ENCODE measurements at places on chromosomes 2 and 18.

DNA sequence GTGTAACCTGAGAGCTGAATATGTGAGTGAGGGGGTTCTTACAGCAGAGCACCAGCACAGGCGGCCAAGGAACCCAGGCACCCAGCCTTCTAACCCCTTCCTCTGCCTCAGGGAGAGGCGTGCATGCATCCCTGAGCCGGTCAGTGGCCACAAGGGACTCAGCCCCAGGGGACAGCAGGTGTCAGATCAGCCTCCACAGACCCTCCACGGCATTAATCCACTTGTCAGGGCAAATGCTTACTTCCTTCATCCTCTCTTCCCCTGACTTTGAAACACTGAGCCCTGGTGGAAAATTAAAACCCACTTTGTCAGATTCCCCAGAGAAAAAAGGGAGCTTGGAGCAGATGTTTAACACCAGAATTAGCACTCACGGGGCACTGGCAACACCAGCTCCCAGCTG, 60.5 kb upstream of the SMAD2 start:
- DNase-seq, result no peak

DNA sequence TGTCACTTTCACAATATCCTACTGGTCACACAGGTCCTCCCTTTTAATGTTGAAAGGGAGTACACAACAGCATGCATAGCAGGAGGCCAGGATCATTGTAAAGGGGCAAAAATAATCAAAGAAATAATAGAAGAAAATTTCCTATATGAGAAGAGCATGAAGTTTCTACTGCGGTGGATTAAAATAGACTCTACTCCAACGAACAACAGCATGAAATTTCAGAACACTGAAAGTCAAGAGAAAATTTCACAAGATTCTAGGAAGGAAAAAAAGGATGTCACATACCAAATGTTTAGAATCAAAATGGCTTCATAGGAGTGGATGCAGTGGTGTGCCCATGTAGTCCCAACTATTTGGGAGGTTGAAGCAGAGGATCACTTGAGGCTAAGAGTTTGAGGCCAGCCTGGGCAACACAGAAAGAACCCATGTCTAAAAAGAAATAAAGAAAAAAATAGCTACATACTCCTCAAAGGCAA, 72.0 kb upstream of the EPAS1 start:
- DNase-seq, result no peak

DNA sequence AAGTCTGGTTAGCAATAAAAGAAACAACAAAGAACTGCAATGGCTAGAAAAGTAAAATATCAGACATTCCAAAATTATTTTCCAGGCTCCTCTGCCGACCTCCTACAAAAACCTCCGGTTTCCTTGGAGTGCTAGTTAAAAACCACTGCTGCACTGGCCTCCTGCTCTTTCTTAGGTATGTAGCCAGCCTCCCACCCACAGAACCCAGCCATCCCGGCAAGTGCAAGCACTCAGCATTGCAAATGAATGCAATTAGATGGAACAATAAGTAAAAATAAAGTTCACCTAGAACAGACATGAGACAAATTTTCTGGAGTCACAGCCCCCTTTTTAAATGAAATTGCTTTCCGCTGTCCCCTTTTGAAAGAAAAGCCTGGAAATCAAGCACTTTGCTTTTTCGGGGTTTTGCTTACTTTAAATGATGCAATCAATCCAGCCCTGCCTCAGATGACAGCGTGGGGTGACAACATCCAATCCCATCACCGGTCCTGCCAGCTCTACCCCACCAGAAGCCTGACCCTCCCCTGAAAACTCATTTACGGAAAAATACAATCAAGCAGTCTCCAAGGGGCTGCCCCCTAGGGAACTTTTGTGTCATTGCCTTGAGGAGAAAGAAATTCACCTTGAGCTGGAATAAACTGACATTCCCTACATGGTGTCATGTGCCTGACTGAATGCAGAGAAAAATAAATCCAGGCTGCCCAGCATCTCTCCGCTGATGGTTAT, 199.8 kb downstream of the EPHA4 start:
- no peak for DNase-seq

- peak; percentile 10 for DNase-seq
Observed at GRCh38 chr18:47953471-47953931, 23.0 kb upstream of the SMAD2 start.

DNA sequence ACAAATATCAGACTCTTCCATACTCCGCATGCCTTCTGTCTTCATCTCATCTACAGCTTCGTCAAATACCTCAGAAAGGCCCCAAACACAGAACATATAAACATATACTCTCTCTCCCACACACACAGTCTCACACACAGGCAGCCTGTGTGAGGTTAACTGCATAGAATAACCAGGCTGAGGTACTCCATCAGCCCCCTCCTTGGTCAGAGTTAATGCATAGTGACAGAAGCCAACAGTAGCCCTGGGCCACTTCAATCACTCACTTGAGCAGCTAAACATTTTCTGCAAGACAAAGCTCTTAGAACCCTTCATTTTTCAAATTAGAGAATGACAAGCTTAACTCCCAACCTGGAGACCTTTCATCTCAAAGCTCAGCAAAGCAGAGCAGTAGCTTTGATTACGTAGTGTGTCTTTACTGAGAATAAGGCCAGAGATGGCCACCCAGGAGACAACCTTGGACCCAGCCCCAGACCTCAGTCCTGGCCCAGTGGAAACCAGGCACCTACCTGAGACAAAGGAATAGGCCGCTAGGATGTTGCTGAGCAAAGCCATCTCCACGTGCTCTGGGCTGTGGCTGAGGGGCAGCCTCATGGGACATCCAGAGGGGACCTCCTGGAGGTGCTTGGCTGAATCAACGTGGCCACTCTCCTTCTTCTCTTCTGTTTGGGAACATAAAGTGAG, 43.0 kb downstream of the EVA1A start:
- no peak for DNase-seq

GRCh38 chr2:209388446-209389037, 35.3 kb upstream of the MAP2 start:
- no peak for DNase-seq

- no peak for DNase-seq
Observed at GRCh38 chr2:143334837-143335236, 205.6 kb downstream of the ARHGAP15 start.

- DNase-seq, result no peak
Observed at GRCh38 chr2:85131116-85131515, 2.1 kb upstream of the TCF7L1 start.

DNA sequence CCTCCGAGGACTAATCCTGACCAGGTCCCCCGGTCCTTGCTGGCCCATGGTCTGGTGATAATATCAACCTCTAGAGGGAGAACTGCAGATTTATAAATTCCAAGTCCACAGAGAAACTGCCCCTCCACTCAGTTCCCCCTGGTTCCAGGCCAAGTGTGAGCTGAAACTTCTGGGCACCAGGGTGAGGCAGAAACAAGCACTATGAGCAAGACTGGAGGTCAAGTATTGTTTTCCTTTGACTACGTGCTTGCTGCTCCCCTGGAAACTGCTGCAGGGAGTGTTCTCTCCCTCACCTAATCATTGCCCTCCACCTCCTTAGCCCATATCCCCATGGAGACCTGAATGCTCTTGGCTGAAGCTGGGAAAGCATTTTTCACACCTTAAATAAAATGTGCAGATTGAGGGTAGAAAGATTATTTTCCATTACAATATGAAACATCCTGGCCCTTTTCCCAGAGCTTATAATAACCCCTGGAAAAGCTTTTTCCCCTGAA, 135.2 kb downstream of the RDH14 start:
- DNase-seq, result no peak

- DNase-seq, result no peak
Observed at GRCh38 chr2:155190342-155190741, 491.8 kb downstream of the KCNJ3 start.

DNA sequence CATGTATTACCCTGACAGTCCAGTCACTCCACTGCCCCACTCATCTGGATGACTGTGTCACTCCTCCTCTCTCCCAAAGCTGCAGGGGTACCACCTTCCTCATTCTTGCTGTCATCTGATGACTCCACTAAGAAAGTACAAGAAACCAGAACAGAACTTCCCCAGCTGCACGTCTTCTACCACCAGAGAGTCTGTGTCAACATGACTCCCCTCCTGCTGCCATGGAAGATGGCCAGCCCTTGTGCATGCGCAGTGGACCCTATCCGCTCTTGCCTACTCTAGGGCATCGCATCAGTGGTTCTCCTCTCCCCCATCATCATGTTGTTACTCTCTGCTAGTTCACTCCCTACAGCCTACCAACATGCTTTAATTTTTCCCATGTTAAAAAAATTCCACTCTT, 14.5 kb upstream of the ST8SIA3 start:
- DNase-seq, result no peak

- no peak for DNase-seq
Observed at GRCh38 chr18:30132959-30133358, 909.6 kb downstream of the DSC3 start.

GRCh38 chr2:240463274-240463865, 27.9 kb downstream of the GPC1 start:
- no peak for DNase-seq

DNA sequence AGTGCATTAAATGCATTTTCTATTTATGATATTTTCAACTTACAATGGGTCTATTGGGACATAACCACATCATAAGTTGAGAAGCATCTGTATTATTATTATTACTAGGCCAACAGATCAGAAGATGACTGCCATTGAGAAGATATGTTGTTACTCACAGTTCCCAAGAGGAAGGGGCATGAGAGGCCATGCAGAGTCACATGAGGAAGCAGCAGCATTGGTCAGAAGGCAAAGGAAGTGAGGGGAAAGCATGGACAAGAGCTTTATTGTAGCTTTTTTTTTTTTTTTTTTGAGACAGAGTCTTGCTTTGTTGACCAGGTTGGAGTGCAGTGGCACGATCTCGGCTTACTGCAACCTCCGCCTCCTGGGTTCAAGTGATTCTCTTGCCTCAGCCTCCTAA, 66.2 kb upstream of the LCLAT1 start:
- no peak for DNase-seq

- DNase-seq, result no peak
Observed at GRCh38 chr18:48943333-48943732, 7.4 kb downstream of the SMAD7 start.

- DNase-seq, result no peak
Observed at GRCh38 chr2:29719639-29720038, 201.7 kb downstream of the ALK start.

- DNase-seq, result no peak
Observed at GRCh38 chr2:235098269-235098668, 146.5 kb downstream of the SH3BP4 start.

DNA sequence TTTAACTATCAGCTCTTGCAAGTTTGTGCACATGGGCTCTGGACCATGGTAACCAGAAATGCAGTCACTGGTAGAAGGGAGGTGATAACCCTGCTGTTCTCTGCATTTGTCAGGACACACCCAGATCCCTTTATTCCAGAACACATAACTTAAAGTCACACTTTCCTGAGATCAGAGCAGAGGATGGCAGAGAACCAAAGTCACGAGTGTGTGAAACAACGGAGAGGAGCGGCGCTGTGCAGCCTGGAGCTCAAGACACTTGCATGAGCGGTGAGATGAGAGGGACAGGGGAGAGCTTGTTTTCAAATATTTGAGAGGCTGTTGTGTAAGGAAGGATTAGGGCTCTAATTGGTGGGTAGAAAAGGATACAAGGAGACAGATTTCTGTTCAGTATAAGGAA, 43.3 kb upstream of the AAK1 start:
- no peak for DNase-seq

DNA sequence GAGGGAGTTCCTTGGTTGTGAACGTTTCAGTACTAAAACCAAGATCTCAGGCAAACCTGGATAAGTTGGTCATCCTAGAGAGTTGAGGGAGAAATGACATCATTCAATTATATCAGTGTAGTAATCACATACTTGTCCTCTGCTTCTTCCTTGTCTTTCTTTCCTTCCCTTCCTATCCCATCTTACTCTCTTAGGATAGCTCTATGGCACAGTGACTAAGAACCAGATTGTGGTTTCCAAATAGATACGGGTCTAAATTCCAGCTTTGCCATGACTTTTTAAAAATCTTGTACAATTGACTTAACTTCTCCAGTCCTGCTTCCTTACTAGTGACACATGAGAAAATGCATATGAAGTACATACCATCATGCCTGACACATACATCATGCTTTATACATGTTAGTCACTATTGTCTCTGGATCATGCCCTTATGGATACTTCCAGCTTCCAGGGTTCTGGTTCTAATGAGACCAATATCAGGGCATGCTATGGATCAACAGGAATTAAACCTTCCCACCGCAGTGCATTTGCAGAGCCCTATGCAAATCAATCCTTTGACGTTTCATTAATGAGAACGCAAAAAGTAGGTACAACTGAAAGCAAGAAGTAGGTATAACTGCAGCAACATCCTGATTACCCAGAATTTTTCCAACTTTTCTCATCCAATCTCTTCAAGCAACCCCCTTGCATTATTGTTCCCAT, 168.0 kb upstream of the KLF7 start:
- no peak for DNase-seq

DNA sequence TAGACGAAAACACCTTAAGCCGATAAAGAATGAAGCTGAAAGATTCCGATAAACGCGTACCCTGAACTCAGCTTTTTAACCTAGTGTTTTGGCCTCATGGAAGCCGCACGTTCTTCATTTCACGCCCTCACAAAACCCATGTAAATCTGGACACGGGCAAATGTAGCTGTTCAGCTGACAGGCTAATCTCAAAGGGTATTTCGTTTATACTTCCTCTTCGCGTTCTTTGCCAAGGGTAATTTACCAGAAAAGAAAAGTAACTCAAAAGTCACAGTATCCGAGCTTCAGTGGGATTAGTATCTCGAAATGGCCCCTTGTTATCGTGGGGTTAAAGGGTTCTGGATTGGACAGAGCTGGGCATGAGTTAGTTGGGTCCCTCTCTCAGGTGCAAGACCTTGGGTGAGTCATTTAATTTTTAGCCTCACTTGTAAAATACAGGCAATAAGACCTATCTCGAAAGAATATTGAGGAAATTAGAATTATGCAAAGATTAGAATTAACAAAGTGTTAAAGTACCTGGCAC, 22.0 kb upstream of the STPG4 start:
- DNase-seq, result no peak

GRCh38 chr2:63980794-63981193, 38.4 kb downstream of the VPS54 start:
- DNase-seq, result no peak

DNA sequence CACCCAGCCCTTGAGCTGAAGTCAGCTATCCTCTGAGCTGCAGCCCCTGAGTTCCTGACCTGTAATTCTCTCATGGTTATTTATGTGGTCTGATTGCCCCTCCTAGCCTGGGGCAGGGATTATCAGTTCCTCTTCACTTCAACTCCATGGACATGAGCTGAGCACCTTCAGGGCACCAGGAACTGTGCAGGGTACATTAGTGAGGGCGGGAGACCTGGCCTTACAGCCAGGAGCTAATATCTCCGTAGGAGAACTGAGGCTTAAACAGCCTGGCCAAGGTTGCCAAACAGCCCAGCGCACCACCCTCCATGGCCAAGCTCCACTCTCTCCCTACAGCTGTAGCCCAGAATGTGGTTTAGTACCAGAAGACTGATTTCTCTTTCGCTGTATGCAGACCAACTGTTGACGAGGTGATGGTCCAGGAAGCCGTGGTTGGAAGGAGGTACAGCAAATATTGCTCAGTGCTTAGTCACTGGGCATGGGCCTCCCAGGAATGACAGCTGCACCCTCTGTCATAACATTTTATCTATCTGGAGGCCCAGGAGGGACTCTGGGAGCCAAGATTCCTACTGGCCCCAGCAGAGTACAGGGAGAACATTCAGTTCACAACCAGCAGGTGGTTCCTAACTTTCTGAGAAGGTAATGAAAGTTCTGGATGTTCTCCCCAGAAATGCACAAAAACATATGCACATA, 228.7 kb upstream of the SIX2 start:
- DNase-seq, result no peak
